ENCODE measurements at places on chromosomes 16 and 17.

GRCh38 chr17:72711521-72712310, 380.8 kb downstream of the SLC39A11 start:
- no peak for DNase-seq

- DNase-seq, result no peak
Observed at GRCh38 chr16:55508941-55509931, at the start of gene LPCAT2. LPCAT2 (plus strand) TSS chr16:55509072; CDS start chr16:55509182, 110 bp downstream.

GRCh38 chr16:17149904-17150483, 320.8 kb downstream of the XYLT1 start:
- DNase-seq, result no peak

DNA sequence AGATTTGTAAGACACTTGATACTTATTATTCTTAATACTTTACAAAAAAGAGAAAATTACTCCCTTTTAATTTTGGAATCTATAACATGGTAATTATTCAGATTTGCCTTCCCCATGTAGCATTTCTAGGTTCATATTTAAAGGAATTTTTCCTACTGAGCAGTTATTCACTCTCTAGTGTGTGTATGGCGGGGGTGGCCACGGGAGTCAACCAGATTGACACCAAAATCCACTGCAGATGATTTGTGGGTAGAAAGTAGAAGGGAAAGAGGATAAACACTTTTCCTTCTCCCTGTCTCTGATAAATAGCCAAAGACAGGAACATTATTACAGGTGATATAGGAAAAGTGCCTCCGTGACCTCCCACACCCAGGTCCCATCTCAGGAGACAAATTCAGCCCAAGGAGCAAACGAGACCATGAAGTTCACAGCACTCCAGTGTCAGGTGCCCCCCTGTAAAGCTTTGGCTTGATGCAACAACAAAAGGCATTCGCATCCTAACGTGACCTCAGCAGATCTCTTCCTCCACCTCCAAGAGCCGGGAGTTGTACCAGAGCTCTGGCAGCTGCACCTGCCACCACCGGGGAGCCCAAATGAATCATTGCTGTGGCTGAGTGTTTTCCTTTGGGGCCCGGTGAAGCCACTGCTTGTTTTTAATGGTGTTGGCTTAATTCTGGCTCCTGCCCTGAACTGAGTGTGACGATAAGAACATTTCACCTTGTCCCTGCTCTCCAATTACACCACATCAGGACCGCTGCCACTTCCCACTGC, 92.7 kb upstream of the NOL11 start:
- DNase-seq, result peak; percentile 39

DNA sequence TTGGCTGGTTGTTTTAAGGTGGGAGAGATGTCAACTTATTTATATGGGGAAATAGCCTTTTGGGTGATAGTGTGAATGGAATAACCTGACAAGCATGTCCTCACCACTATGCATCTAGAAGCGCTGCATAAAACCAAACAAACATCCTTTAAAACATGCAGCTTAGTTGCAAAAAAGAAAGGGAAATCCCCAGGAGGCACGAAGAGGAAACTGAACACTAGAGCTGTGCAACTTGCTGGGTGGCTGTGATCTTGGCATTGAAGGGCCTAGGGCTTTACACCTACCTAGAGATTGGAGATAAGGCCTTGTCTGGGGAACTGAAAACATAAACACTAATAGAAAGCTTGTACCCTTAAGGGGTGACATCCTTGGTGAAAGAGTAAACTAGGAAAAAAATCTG, 7.3 kb downstream of the C16orf54 start:
- no peak for DNase-seq

DNA sequence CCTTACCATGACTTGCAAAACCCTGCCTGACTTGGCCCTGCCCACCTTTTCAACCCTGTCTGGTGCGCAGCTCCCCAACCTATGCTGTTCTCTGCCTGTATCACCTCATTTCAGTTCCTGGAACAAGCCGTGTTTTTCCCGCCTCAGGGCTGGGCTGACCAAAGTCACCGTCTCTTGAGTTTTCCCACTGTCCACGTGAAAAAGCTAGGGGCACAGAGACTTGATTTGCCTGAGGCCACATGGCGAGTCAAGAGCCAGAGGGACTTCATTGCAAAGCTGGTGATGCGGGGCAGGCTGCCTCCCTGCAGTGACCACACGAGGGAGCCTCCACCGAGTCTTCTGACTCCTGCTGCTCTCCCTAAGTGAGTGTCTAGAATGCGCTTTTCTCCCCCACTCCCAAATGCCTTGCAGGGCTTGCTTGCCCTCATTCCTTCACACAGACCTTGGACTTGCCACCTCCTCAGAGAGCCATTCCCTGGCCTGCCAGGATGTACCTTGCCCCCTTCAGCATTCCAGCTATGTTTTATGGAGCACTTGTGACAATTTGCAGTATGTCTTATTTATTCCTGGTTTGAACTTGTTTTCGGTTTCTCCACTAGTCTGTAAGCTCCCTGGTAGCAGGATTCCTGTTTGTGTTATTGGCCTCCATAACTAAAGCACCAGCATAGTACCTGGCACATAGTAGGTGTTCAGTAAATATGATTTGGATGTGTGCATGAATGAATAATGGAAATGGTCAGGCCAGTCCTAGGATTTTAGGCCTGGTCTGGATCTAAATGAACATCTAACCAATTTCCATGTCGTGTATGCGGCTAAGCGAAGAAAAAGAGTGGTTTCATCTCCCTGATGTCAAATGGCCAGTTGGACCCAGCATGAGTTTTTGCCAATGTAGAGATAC, 252.3 kb downstream of the SNX29 start:
- DNase-seq, result no peak

- no peak for DNase-seq
Observed at GRCh38 chr17:44955674-44956425, 8.3 kb upstream of the KIF18B start.

DNA sequence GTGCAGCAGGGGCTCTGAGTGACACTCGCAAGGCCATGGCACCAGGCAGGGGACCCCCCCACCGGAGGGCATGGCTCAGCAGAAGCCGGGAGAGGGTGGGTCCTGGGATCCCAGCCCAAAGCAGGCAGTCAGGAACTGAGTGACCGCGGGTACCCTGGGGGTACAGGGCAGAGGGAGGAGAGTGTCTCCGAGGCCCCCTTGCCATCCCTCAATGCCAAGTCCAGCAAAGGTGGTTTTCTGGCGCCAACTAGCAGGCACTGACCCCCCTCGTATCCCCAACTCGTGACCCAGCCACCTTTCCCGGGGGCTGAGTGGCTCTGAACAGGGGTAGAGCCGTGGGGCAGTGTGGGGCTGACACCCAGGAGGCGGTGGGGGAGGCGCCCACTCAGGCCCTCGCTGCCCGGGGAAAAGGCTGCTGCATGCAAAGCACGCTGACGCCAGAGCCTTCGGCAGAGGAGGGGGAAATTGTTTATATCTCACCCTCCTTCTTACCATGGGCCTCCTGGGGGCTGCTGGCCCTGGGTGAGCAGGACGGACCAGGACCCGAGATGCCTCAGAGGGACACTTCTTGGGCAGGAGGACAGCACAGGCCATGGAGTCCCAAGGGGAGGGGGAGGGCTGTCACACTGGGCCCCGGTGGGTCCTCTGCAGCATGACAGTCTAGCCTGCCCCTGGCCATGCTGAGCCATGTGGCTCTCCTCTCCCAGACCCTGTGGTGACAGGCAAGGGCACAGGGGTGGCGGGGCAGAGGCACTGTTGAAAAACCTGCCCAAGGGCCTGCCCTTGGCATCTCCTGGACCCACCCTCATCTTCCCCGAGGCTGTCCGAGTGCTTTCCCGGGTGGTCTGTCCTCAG, 14.6 kb upstream of the ENPP7 start:
- DNase-seq, result no peak

GRCh38 chr17:21286066-21286770, 1.7 kb downstream of the MAP2K3 start:
- peak; percentile 0 for DNase-seq

DNA sequence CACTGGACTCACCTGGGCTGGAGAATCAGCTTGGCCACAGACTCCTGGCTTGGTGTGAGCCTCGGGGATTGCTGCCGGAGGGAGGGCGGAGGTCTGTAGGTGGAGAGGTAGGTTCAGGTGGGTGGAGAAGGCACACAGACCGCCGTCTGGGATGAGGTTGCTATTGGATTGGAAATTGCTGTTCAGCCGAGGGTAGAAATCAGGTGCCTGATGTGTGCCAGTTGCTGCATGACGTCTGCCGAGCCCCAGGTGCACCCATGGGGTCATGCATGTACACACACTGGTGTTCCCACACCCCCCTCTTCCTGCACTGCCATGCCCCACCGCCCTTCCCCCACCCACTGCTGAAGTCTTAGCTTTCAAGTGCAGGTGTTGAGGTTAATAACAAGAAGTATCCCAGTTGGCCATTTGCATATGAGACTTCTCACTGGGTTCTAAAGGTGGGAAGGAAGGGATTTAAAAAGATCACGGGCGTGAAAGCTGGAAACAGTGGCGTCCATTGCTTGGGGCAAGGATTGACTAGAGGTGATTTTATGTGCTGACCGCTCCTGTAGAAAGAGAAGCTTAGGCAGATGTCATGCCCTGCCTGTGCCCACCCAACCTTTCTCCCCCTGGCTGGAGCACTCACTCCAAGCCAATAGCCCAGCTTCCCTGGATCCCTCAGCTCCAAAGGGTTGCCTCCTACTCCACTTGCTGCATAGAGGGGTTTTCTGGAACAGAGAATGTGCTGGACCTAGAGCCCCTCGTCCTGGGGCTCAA, 193.6 kb downstream of the CCDC182 start:
- no peak for DNase-seq

DNA sequence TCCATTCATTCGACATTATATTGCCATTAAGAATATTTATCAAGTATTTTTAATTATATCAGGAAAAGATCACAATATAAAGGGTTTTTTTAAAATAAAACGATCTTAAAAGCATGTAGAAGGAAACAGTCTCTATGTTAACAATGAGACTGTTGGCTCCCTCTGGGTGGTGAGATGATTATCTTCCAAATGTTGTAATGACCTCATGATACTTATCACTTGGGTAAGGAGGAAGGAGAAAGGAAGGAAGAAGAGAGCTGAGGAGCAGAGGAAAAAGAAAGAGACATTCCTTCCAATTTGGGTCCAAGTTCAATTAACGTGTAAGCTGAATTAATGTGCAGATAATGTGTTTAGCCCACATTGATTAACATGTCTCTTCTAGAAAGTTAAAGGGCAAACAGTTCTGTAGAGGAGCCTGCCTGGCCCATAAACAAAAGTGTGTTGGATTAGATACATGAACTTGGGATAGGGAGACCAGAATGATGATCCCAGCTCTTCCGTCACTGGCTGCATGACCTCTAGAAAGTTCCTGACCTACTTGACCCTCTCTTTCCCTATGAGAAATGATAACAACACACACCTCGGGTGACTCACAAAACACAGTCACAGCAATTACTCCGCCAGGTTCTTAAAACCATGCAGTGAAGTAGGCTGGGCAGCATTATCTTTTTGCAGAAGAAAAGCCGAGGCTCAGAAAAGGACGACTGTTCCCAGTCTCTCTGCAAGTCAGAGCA, 32.0 kb downstream of the PIMREG start:
- no peak for DNase-seq

DNA sequence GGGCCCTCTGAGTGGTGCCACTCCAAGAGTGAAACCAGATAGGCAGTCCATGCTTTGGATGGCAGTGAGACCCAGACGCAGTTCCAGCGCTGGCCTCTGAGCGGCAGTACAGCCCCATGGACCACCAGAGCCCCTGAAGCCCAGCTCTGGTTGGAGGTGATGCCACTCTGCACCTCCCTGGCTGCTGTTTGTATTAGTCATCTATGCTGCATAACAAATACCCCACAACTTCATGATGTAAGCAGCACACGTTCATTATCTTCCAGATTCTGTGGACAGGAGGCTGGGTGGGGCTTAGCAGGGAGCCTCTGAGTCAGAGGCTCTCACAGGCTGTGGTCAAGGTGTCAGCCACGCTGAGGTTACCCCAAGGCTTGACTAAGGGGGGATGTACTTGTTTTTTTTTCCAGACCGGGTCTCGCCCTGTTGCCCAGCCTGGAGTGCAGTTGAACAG, 5.1 kb upstream of the NME4 start:
- peak; percentile 23 for DNase-seq

DNA sequence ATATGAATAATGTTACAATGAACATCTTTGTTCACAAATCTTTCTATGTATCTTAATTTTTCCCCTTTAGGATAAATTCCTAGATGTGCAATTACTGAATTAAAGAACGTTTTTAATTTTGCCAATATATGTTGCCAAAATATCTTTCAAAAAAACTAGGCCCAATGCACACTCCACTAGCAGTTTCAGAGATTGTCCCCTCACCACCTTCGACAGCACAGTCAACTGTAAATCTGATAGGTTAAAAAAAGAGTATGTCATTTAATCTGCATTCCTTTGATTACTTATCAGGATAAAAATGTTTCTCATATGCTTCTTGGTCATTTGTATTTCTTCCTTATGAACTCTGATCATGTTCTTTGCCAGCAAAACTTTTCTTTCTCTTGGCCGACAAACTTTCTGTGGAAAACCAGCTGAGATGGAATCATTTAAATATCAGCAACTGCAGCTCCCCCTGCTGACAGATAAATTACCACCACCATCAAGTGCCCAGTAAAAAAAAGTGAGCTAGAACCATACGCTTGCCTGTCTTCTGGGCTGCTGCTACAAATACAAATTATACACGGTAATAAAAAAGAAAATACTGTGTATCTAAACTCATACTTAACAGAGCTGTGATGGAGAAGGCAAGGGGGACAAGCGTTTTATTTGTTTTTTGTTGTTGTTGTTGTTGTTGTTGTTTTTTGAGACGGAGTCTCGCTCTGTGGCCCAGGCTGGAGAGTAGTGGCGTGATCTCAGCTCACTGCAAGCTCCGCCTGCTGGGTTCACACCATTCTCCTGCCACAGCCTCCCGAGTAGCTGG, 19.6 kb upstream of the KANSL1 start:
- no peak for DNase-seq

DNA sequence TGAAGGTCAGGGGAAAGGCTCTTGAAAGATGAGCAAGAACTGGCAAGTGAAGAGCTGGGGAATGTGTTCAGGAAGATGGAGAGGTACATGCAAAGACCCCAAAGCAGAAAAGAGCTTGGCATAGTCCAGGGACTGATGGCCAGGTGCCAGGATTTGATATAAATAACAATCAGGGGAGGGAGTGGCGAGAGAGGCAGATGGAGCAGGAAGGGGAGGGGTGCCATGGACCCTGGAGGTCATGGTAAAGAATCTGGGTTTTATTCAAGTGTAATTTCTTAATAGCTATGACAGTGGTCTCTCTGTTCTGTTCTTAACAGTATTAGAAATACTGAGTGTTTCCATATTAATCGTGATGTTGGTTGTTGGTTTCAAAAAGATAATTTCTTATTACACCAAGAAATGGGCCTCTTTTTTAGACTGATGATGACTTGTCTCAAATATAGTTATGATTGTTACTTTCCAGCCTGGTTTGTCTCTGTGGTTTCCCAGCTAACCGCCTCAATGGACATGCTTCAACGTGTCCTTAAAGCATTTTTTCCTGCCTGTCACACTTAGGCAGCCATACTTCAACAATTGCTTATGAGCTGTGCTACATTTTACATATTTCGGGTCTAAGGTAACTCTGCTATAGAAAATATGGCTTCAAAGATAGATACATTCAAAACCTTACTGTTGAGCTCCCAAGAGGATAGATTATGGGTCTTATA, 49.4 kb downstream of the MYH10 start:
- no peak for DNase-seq

GRCh38 chr16:17432901-17433576, 37.7 kb downstream of the XYLT1 start:
- no peak for DNase-seq

GRCh38 chr17:15284537-15284936, 19.4 kb upstream of the PMP22 start:
- DNase-seq, result no peak

GRCh38 chr16:50334106-50334975, 34.4 kb downstream of the BRD7 start:
- no peak for DNase-seq
